ENCODE measurements at places on chromosomes 5 and 9.

DNA sequence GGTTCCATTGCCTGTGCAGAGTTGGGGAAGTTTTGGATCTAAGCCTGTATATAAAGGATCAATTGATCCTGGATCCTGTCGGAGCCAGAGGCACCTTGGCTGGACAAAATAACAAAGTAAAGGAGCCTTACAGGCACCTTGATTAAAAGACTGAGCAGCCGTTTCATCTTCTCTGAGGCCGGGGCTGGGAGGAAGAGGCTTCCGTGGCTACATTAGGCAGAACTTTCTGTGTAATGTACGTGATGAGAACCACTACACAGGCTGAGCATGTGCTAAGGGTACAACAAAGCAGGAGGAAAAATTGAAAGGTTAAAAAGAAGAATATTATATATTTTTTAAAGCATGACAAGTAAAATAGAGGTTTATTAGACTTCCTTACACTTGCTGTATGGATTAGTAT is 37.0 kb downstream of the IL31RA start:
- no peak for DNase-seq

- no peak for DNase-seq
Measured at GRCh38 chr5:136811086-136811485, 445.7 kb upstream of the TRPC7 start.

GRCh38 chr5:113808956-113809355 is 295.5 kb downstream of the YTHDC2 start:
- no peak for DNase-seq

GRCh38 chr9:114697951-114698351 is 16.0 kb upstream of the TEX48 start:
- DNase-seq, result no peak

DNA sequence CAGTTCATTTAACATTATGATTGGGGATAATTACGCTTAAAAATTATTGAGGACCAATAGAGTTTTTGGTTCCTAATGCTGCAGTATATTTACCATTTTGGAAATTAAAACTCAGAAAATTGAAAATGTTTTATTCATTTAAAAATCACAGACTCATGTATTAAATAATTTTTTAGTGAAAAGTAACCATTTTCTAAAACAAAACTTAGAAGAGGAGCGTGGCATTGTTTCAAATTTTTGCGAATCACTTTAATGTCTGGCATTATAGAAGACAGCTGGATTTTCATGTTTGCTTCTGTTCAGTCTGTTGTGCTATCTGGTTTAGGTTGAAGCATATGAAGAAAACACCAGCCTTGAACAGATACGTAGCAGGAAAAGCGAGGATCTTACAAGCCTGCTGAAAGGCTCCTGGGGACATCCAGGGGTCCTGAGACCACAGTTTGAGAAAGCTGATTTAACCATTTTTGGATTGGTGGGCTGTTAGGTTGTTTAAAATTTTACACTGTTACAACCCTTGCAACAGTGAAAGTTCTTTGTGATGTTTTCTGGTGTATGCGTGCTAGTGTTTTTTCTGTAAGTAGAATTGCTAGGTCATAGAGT is 1.6 kb downstream of the ZFYVE16 start:
- no peak for DNase-seq

- DNase-seq, result no peak
Measured at GRCh38 chr5:27125856-27126255, 87.5 kb upstream of the CDH9 start.

- DNase-seq, result no peak
Measured at GRCh38 chr5:41447650-41448510, 62.5 kb downstream of the PLCXD3 start.

DNA sequence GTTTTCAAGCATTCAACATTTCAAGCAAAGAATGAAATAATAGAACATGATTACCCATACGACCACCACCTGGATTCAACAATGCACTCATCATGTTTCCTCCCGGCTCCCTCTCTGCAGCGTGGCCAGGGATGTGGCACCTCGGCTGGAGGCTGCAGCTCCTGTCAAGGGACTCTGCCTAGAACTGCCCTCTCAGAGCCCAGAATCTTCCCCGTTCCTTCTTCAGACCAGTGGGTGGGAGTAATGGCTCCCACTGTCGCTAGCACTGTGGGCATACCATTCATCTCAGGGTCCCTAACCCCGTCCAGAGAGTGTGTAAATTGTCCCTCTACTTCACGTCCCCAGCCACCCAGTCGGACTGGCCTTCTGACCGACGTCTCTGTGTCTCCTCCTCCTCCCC is 118.6 kb upstream of the COL5A1 start:
- DNase-seq, result no peak
